Adipose tissue (tissue), 3 donors: ENCODE measurements at places on chromosomes 4 and X. TPM values are rescaled to one million over a fixed set of nuclear protein-coding genes. Genes with fewer than 3 reads are reported as not detected.

The CT47A7 gene
- polyA plus RNA-seq, result not detected

The CCDC120 gene
- 1.4 TPM for polyA plus RNA-seq

The ITIH6 gene
- not detected for polyA plus RNA-seq

The HSFX1 gene
- polyA plus RNA-seq, result 0.31 TPM

The SFRP2 gene
- 1.3 TPM for polyA plus RNA-seq
